ENCODE measurements at places on chromosomes 5 and 9.

DNA sequence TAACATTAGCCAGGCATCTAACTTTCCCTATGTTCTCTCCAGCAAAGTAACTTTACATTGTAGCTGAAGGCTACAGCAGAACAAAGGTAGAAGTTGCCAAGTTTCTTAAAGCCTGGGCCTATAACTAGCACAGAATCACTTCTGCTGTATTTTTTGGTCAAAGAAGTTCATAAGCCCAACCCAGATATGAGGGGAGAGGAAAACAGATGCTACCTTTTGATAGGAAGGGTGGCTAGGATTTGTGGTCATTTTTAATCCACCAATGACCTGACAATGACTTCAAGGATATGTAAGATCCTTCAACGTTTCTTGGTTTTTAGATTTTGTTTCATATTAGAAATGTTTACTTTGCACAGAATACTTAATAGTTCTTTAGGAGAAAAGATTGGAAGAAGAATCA, 64.2 kb upstream of the RANBP3L start:
- no peak for DNase-seq
- no peaks in the 10 kb centered on the region for H3K4me1 ChIP-seq
- no peak overlapping the region for H3K4me3 ChIP-seq
- H3K27ac ChIP-seq, result no peak overlapping the region

- H3K4me3 ChIP-seq, result no peak overlapping the region
- no peaks in the 10 kb centered on the region for H3K36me3 ChIP-seq
- H3K27me3 ChIP-seq, result no peaks in the 10 kb centered on the region
- H3K27ac ChIP-seq, result no peak overlapping the region
- DNase-seq, result no peak
- H3K4me1 ChIP-seq, result no peaks in the 10 kb centered on the region
These were observed 8.2 kb upstream of the ELL2 start for GRCh38 chr5:95969651-95970358.

DNA sequence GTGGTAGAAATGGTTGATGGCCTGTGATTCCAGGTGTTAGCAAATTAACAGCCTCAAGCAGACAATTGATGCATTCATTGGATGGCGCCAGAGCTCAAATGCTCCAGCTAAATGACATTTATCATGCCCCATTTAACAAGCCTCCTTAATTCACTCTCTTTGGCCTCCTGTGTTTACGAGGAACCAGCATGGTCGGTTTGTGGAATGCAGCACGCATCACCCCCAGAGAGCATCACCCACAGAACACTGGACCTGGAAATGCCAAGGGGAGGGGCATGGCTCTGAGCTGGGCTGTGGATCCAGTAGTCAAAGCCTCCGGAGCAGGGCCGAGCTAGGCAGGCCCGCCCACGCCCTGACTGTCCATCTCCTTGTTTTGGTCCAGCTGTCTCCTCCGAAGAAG, 434.0 kb downstream of the GADD45G start:
- no peak for DNase-seq
- H3K27me3 ChIP-seq, result no peaks in the 10 kb centered on the region
- H3K27ac ChIP-seq, result no peak overlapping the region
- no peaks in the 10 kb centered on the region for H3K4me1 ChIP-seq

DNA sequence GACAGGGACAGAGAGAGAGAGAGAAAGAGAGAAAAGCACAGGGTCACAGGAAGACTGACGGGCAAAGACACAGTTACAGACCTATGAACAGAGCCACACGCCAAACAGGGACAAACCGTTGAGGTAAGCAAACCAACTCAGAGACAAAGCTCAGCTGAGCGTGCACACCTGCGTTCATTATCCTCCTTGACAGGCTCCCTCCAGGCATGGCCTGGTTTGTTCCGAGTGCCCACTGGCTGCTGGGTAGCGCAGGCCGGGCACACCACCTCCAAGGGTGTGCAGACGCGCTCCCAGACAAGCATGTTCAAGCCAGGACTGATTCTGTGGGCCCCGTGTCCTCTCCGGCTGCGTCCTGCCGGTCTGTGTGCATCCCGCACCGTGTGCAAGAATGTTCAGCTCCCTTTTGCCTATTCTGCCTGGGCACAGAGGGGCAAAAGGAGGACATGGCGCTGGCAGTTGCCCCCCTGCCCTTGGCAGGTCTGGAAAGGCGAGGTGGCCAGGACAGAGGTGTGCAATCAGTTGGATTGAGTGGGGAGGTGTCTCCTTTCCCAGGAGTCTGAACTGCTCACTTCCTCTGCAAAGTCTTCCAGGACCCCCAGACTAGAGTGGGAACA, 467 bp upstream of the SMIM32 start:
- no peak overlapping the region for H3K4me3 ChIP-seq
- no peaks in the 10 kb centered on the region for H3K4me1 ChIP-seq
- peaks cover 37% of the 10 kb centered on the region for H3K27me3 ChIP-seq
- DNase-seq, result no peak

GRCh38 chr5:5387192-5387591, 35.3 kb upstream of the ICE1 start:
- H3K4me1 ChIP-seq, result no peaks in the 10 kb centered on the region
- no peaks in the 10 kb centered on the region for H3K36me3 ChIP-seq
- H3K27ac ChIP-seq, result no peak overlapping the region

- no peaks in the 10 kb centered on the region for H3K36me3 ChIP-seq
- no peaks in the 10 kb centered on the region for H3K4me1 ChIP-seq
- no peak overlapping the region for H3K4me3 ChIP-seq
- no peaks in the 10 kb centered on the region for H3K27me3 ChIP-seq
These were observed 443.7 kb downstream of the DIRAS2 start for GRCh38 chr9:90198956-90199355.

DNA sequence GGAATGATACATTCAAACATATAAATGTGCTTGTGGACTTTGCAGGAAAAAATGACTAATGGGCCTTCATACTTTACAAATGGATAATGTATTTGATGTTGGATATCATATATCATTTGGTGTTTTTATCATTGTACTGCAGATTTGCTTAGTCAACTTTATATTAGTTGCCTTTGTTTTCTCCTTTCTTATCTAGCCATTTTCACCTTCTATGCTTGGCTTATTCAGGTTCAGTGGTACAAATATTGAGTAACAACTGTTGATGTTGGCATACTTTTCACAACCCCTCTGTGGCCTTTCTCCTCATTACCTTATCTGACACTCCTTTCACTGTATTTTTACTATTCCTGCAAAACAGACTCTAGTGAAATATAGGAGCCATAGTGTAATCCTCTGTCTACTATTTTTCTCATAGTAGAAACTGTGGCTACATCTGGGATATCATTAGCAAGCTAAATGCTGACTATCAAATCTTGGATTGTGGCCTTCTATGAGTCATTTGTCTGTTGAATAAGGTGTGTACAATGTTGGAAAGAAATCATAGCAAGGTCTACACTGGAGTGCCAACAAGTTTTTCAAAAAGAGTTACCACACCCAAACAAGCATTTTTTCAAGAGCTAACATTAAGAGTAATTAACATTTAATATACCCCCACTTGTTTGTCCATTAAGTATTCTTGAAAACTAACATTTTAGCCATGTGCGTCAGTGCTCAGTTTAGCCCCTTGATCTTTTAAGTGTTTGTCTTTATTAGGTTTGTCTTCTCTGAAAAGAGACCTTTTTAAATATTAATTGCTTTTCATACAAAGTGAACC, 330.1 kb downstream of the ADGRV1 start:
- no peaks in the 10 kb centered on the region for H3K36me3 ChIP-seq
- no peak overlapping the region for H3K4me3 ChIP-seq
- H3K27ac ChIP-seq, result no peak overlapping the region
- DNase-seq, result peak; percentile 50

GRCh38 chr9:100359057-100359456, 6.3 kb upstream of the TEX10 start:
- H3K27me3 ChIP-seq, result no peaks in the 10 kb centered on the region
- no peak overlapping the region for H3K27ac ChIP-seq
- no peaks in the 10 kb centered on the region for H3K4me1 ChIP-seq
- no peak overlapping the region for H3K4me3 ChIP-seq

GRCh38 chr9:34510497-34511468, 12.0 kb downstream of the ENHO start:
- peaks cover 3% of the 10 kb centered on the region for H3K27me3 ChIP-seq
- no peaks in the 10 kb centered on the region for H3K4me1 ChIP-seq
- H3K36me3 ChIP-seq, result no peaks in the 10 kb centered on the region
- no peak overlapping the region for H3K27ac ChIP-seq
- H3K4me3 ChIP-seq, result no peak overlapping the region

DNA sequence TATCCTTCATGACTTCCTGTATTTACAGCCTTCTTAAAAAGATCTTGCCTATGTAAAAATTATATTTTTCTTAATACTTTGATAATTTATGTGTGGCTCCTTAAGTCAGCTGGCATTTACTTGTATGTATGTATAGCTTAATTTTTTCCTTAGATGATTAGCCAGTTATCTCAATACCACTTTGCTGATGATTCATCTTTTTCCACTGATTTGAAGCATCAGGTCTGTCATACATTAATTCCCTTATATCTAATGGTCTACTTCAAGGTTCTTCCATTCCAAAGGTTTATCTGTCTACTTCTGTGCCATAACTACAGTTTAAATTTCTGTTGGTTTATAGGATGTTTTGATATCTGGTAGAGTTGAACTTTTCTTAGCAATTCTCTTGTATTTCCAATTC, 44.9 kb upstream of the MTMR12 start:
- no peaks in the 10 kb centered on the region for H3K27me3 ChIP-seq

GRCh38 chr5:74205767-74206578, 434.6 kb downstream of the ENC1 start:
- no peaks in the 10 kb centered on the region for H3K4me1 ChIP-seq
- H3K36me3 ChIP-seq, result no peaks in the 10 kb centered on the region
- H3K27ac ChIP-seq, result no peak overlapping the region
- no peaks in the 10 kb centered on the region for H3K27me3 ChIP-seq

GRCh38 chr5:7816535-7816901, 34.4 kb downstream of the CFAP90 start:
- no peaks in the 10 kb centered on the region for H3K27me3 ChIP-seq
- H3K4me1 ChIP-seq, result no peaks in the 10 kb centered on the region
- H3K36me3 ChIP-seq, result no peaks in the 10 kb centered on the region
- H3K4me3 ChIP-seq, result no peak overlapping the region

- H3K4me3 ChIP-seq, result no peak overlapping the region
- no peak overlapping the region for H3K27ac ChIP-seq
- no peaks in the 10 kb centered on the region for H3K36me3 ChIP-seq
These were observed 70.3 kb downstream of the PAPPA start for GRCh38 chr9:116223926-116224325.

DNA sequence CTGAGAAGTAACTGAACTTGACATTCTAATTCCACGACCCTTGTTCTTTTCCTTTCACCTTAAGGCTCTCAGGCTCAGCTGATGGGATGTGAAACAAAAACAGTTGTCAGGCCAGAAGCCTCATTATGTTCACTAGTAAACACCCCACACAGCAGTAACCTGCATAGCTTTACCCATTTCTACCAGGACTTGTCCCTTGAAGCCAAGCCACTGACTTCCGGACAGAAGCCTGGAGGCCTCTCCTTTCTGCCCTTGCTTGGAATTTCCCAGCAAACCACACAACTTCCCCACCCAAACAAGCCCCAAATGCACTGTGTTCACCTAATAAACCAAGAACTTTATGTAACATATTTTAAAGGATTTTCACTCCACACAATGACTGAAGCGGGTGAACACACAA, 19.6 kb downstream of the PRUNE2 start:
- no peaks in the 10 kb centered on the region for H3K36me3 ChIP-seq
- DNase-seq, result no peak
- H3K27me3 ChIP-seq, result no peaks in the 10 kb centered on the region
- H3K4me3 ChIP-seq, result no peak overlapping the region
- no peak overlapping the region for H3K27ac ChIP-seq

- H3K4me3 ChIP-seq, result no peak overlapping the region
- H3K27me3 ChIP-seq, result no peaks in the 10 kb centered on the region
- DNase-seq, result no peak
- no peaks in the 10 kb centered on the region for H3K36me3 ChIP-seq
- H3K27ac ChIP-seq, result no peak overlapping the region
- H3K4me1 ChIP-seq, result no peaks in the 10 kb centered on the region
These were observed 65.5 kb upstream of the DMRT3 start for GRCh38 chr9:911005-911404.

Data from fibroblast of lung (primary cell).